ENCODE measurements at places on chromosomes 12 and 14. TPM values are rescaled to one million over a fixed set of nuclear protein-coding genes. Genes with fewer than 3 reads are reported as not detected.

DNA sequence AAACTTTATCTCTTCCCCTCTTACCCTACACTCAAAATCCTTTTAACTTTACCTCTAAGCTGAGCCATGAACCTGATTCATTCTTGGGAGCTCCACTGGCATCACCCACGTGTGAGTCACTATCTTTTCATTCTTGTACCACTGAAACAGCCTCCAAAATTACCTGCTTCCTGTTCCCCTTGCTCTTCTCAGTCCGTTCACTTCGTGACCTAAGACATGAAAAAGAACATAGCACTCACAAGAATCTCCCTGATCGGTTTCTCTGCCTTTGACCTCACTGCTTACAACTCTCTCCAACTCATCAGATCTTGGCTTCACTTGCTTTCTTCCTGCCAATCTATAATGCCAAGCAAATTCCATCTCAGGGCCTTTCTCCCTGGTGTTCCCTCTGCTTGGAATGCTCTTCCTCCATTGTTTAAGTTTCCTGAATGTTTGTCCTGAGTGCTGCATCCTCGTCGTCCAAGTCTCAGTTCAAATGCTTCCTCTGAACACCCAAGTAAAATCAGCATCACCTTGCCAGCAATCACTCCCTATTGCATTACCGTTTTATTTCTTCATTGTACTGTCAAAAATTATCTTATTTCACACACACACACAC is 9.2 kb downstream of the GLIPR1 start:
- DNase-seq: no peak

- no peak for DNase-seq
Measured at GRCh38 chr12:75471902-75472890, 8.4 kb upstream of the GLIPR1 start.

DNA sequence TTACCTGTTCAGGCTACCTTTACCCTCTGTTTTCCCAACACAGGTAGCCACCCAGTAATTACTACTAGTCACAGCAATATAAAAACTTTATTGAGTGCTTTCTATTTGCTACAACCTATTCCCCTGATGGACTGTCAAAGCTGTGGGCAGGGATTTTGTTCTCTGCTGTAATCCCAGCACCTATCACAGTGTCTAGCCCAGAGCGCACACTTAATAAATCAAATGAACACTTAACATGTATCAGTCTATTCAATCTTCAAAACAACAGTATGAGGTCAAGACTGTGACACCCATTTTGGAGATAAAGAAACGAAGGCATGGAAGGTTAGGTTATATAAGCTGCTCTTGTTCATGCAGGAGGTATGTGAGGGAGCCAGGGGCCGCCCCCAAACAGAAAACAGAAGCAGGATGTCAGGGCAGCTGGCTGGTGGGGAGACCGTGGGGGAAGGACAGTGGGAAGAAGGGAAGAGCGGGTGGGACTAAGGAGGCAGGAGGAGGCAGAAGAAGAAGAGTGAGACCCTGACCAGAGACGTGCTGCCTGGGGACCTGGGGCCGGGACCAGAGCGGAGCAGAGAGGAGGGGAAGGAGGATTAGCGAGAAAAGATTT is 1.7 kb downstream of the TNFRSF1A start:
- no peak for DNase-seq

DNA sequence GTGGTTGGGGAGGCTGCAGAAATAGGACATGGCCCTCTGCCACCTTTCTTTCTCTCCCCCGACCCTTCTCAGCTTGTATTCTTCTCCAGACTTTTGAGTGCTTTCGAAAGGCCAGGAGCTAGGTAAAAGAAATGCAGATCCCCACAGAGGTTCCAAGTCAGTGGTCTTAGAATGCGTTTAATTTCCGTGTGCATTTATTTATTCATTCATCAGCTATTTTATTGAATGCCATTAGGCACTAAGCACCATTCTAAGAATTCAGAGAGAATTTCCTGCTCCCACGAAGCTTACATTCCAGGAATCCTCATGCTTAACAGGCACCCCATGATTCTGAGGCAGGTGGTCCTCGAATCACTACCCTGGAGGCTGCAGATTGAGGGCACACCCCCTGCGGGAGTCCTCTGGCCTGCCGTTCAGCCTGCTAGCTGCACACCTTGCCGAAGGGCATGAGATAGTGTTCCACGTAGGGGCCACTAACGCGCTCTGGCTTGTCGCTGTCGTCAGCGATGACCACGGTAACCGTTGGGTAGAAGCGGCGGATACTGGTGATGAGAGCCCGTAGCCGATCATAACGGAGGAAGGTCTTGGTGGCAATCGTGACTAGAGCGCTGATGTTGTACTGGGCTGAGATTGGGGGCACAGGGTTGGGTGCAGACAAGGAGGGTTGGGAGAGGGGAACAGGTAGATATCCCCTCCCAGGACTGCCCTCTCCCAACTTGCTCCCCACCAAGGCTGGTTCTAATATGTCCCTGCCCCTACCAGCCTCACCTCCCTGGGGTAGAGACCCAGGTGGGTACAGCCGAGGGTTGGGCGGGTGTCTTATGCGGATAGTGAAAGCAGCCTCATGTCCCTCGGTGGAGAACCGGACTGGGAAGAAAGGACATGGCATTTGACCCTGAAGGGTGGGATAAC is 4.5 kb downstream of the B4GALNT1 start:
- peak; percentile 57 for DNase-seq

DNA sequence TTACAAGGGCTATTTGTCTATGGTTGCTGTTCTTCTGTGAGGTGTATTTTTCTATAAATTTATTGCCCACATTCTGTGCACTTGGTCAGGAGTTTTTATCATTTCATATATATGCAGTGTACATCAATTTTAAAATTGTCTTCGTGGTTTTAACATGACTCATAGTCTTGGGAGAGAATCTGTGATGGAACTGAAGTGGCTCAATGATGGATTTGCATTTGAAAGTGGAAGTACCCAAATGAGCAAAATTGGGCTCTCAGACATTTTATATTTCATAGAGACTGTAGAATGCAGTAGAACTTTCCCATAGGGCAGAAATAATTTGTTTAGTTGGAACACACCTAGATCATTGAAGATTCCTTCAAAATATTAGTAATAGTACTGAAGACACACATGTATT is 1.9 kb upstream of the SCFD1 start:
- no peak for DNase-seq

- DNase-seq: no peak
Measured at GRCh38 chr12:45483571-45483970, 245.9 kb upstream of the ARID2 start.

- DNase-seq: peak; percentile 18
Measured at GRCh38 chr14:90740081-90740480, 76.1 kb downstream of the TTC7B start.

- DNase-seq: no peak
Measured at GRCh38 chr12:49813131-49813530, 15.1 kb downstream of the NCKAP5L start.

DNA sequence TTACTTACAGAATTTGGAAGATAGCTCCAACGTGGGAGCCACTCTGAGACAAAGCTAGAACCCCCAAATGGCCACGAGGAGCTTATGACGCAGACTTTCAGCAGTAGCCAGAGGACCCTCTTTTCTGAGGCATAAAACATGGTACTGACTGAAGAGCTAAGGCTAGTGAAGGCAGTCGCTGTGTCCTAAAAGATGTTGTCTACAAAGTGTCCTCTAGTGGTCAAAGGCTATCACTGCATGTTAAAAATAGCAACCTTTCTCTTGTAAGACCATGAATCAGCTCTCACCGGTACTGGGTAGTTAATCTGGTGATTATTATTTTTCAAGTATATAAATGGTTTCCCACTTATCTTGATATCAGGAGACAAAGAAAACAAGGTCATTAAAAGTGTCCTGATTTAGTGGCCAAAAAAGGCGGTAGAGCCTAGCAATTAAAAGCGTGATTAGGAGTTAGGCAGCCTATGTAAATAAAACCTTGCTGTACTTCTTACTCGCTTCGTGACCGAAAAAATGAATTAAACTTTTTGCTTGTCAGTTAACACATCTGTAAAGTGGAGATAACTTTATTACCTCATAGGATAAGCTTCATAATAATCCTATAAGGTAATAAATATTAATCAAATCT is 47.0 kb upstream of the LGR5 start:
- DNase-seq: no peak

DNA sequence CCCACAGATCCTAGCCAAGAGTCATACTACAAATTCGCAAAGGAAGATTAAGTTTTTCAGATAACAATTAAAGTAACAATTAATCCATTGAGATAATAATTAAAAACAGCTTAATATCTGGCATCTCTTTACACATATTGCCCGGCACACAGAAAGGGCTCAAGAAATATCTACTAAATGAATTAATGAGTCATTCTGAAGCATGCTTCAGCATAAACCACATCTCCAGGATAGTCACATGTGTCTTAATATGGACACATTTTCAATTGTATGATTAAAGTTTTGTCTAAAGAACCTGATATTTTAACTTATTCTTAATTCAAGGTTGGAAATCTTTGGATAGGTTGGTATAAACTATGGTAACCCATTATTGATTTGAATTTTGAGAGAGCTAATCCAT is 9.6 kb downstream of the ITPR2 start:
- DNase-seq: no peak

GRCh38 chr12:17358835-17359234 is 731.2 kb downstream of the RERGL start:
- no peak for DNase-seq

DNA sequence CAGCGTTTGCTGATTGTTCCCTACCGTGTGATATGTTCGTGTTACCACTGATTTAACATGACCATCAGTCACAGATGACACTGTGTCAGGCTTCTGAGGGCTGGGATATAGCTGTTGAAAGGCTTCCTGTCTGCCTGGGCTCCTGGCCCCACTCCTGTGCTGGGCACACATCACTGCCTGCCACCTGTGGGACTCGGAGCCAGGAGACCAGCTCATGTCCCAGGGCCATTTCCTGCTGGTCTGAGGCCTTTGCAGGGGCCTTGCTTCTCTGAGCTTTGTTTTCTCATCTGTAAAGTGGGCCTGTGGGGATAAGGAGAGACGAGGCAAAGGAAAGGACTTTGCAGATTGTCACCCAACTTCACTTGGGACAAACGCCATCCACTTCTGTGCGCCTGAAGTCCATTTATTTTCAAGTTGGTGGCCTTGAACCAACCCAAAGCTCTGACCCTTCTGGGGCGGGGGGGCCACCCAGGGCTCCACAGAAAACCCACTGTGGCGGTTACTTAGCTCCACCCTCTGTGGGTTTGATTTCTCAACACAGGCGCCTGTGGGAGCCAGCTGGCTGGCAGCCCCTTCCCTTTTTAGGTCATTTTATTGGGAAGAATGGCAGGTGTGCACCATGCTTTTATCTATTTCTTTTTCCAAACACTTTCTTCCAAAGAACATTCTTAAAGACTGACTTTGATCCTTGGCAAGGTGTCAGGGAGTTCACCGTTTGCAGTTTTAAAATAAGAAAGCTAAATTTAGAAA is 54.1 kb downstream of the BEGAIN start:
- DNase-seq: no peak

DNA sequence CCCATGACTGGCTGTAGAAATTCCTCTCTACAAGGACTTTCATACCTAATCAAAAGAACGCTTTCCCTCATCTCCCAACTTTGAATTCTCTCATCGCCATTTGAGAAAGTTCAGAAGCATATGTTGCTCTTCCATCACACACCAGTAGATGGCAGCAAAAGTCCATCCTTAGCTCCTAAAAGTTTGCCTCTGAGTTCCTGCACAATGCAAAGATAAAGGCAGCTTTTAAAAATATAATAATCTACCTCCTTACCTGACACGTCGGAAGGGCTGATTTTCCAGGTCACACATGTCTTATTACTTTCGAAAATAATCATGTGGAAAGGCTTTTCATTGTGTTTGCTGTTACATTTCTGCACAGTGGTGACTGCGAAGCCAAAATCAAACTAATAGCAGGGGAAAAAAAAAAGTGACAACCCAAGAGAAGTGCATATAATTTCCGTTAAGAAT is 456.7 kb upstream of the SEL1L start:
- DNase-seq: no peak

DNA sequence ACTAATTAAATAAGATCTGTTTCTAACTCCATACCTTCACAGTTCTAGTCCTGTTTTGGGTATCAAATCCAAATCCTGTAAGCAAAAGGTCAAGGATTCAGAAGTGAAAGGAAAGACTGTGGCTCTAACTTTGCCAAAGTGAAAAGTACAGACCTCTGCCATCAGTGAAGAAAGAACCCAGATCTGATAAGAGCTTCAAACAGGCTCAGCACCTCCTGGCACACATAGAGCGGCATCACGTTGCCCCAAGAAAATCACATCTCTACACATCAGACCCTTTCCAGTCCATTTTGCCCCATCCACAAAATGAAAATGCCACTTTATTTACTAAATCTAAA is 23.2 kb downstream of the CLIP1 start:
- no peak for DNase-seq

GRCh38 chr12:72673853-72674252 is 401.7 kb downstream of the TRHDE start:
- DNase-seq: no peak

DNA sequence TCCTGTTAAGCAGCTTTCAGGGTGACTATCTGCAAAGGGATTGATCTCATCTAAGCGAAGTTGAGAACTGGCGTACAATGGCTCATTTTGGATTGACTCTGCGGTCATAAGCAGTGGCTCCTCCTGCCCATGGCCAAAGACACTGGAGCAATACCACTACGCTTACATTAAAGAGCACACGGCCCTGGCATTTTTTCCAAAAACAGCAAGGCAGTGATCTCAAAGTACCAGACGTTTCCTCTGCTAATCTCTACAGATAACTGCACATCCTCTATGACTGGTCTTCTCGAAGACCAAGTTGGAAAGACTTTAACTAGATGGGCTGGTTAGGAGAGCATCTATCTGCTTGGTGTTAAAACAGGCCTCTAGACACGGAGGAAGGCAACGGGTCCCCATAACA is 2.7 kb downstream of the PITPNM2 start:
- DNase-seq: no peak

GRCh38 chr12:6425590-6426531 is 18.9 kb upstream of the CD27 start:
- peak; percentile 62 for DNase-seq

DNA sequence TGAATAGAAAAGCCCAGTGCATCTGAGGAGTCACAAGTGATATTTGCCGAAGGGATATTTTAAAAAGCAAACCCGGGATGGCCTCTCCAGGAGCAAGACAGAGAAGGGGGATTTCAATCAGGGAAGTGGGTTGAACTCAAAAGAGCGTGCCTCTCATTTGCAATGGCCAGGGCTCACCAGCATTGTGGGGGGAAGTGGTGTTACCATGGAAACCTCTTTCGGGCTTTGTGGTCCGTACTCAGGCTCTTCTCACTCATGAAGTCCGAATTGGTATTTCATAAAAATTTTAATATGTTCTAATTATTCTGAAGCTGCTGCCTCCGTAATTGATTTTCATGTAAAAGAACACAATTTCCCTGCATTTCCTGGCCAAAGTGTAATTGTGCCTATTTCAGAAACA is 79.8 kb downstream of the SLC15A4 start:
- no peak for DNase-seq

DNA sequence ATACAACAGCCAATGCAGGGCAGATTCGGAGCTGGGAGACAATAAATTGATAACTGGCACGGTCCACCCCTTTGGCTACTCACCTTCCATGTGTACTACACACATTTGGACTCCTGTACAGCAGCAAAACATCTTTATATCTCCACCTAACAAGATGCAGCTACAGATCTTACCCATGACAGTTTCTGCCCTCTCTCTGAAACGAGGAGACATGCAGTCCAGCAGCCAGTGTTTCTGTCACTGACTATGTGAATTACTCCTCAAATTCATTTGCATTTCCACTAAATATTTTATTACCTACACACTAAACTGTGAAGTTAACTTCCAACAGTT is 58.7 kb upstream of the BEGAIN start:
- DNase-seq: no peak

Gene ACOT4
- 1.9 TPM for total RNA-seq

Gene SLC39A5
- total RNA-seq: 23.0 TPM

Gene ATP2A2
- total RNA-seq: 163 TPM

Gene DGLUCY
- 37.5 TPM for total RNA-seq

Measured in type B pancreatic cell (in vitro differentiated cells).